ENCODE measurements at places on chromosomes 1 and 21. TPM values are rescaled to one million over a fixed set of nuclear protein-coding genes. Genes with fewer than 3 reads are reported as not detected.
A peak's percentile ranks its signal among the peaks of the same experiment; 100 is the strongest.

DNA sequence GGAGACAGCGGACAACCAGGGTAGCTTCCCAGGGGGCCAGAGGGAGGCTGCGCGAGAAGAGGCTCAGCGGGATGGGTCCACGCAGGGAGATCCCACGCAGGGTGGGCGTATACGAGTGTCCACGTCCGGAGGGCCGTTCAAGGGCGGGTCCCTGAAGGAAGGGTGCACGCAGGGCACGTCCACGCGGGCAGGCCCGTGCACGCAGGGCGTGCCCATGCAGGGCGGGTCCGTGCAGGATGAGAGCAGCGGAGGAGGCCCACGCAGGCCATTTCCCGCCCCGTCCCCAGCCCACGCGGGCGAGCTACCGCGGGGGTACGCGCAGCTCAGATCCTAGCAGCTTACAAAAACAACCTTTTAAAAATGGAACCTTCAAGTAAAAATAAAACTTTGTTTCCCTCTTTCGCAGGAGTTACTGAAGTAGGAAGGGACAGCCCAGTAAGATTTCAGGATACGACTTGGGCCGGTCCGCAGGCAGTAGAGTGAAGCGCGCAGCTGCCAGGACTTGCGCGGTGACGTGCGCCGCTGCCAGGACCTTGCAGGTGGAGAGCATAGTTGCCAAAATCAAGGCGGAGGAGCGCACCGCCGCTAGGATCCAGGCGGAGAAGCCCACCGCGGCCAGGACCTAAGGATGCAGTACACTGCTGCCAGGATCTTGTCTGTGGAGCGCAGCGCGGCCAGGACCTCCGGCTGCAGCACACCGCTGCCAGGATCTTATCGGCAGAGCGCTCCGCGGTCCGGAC lies 416 bp upstream of the RNF187 start:
- peak; percentile 85 for DNase-seq

TDRD10 gene
- 0.16 TPM for total RNA-seq

RNF186 gene
- total RNA-seq = not detected

- DNase-seq = no peak
These were observed 144.0 kb downstream of the PGBD5 start for GRCh38 chr1:230282157-230282556.

DNA sequence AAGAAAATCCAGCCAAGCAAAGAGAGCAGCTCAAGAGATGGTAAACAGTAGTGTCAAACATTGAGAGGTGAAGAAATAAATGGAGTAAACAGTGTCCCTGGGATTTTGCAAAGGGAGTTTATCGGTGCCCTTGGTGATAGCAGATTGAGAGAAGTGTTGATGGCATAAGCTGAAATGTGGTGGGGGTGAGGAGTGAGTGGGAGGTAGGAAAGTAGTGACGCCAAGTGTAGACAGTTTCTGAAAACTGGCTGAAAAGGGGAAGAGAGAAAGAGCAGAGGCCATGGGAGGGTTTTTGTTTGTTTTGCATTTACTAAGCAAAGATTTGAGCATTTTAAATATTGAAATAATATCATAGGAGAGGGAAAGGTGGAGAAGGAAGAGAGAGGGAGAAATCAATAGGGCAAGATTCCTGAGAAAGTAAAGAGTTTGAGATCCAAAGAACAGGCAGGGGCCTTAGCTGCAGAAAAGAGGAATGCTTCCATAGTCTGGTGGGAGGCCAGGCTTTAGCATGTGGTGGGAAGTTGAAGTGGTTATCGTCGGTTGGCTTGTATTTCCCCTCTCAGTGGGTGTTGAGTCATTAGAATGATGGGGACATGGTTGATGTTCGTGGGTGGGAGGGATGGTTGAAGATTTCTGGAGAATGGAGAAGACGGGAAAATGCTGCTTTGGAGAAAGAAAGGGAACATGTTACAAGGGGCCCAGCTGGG lies 26.8 kb upstream of the RASAL2 start:
- no peak for DNase-seq

DNA sequence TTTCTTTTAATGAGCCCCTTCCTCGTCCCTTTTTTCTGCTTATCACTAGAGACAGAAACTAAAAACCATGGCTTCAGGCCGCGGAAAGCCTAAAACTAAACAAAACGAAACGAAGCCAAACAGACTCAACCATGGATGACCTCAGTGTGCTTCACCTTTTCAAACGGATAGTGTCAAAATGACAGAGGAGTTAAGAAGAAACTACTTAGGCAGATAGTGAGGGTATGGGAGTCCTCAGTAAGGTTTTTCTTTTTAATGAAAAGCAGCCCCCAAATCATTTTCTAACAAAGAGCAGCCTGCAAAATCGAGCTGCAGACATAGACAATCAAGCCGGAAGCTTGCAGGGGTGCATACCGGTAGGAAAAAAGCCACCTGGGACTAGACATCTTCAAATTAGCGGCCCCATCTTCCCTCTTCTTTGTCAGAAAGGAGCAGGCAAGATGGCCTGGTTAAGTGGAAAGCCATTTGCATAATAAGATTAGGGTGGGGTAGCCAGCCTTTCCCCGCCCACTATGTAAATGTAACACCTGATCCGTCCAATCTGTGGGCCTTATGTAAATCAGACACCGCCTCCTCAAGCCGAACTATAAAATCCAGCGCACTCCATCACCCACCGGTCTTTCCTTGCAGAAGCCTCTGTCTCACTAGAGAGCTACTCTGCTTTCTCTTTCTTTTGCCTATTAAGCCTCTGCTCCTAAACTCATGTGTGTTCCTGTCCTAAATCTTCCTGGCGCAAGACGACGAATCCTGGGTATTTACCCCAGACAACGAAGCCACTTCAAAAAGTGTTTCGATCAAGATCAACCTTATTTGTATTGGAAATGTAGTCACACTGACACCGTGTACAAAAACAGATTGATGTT lies 6.2 kb upstream of the ERO1B start:
- DNase-seq = no peak

STPG1 gene
- total RNA-seq = 1.9 TPM
